AG04450 (cell line): ENCODE measurements at places on chromosomes 7 and 10. TPM values are rescaled to one million over a fixed set of nuclear protein-coding genes. Genes with fewer than 3 reads are reported as not detected.

Gene HECTD2
- 8.5 and 13.0 TPM in 2 replicates for polyA plus RNA-seq

Gene CYP17A1
- not detected in 2 replicates for polyA plus RNA-seq

Gene GPNMB
- 4.5 and 6.8 TPM in 2 replicates for polyA plus RNA-seq

Gene SHH
- 0.01 TPM in 1 of 2 replicates, not detected in the other for polyA plus RNA-seq

Gene ZNF783
- 5.2 TPM in 2 replicates for polyA plus RNA-seq

Gene CHST3
- 4.6 and 5.0 TPM in 2 replicates for polyA plus RNA-seq

Gene SEMA3A
- 61.9 and 80.2 TPM in 2 replicates for polyA plus RNA-seq

Gene CRPPA
- 0.92 and 1.1 TPM in 2 replicates for polyA plus RNA-seq

Gene ITPRID1
- polyA plus RNA-seq, result not detected in 2 replicates

Gene LIPM
- not detected in 2 replicates for polyA plus RNA-seq
